ENCODE measurements at places on chromosomes 2 and 18.

DNA sequence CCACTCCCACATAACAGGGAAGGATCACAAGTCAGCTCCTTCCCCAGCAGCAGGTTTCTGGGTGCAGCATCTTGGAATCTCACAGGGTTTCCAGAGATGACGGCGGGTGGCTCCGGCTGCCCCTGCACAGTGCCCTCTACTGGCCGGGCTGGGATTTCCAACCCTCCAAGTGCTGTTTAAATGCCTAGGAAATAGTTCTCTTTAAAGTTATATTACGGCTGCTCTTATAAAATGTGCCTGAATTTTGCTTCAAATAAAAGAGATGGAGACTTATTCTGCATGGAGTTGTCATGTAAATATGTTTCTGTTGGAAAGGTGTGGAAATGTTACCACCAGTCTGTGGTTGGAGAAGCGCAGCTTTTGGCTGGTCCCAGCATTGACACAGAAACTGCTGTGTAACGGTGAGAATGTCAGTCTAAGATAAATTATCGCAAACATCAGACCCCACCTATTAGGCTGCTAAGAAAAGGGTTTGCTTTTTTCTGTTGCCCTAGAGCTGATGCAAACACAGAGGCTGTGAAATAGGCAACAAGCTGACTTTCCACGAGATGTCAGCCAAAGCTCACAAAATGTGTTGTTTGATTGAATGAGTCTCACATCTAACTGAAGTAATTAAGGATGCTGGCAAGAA lies 3.3 kb upstream of the HJURP start:
- peak; percentile 51 for DNase-seq

DNA sequence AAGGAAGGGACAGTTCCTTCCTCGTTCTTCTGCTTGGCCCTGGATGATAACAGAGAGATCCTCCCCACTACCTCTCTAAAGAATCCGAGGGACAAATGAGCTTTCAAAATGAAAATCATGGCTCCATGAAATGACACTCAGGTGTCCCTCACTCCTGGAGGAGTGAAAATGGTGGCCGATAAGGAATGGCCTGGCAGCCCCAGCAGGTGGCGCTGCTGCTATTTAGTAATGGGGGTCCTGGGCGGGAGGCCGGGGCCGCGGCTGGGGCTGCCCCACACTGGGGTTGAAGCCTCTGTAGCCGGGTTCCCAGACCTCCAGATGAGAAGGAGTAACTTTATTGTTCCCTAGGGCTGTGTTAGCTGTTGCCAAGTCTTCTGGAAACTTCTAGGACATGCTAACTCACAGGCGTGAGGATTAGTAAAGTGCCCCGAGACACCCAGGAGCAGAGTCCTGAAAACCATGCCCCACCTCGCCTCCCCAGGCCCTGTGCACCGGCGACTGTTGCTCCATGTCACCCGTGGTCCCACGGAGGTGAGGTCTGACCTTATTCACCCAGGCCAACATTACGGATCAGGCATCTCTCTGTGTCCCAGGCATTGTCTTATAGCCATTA lies 138.0 kb downstream of the CTIF start:
- DNase-seq = peak; percentile 66

DNA sequence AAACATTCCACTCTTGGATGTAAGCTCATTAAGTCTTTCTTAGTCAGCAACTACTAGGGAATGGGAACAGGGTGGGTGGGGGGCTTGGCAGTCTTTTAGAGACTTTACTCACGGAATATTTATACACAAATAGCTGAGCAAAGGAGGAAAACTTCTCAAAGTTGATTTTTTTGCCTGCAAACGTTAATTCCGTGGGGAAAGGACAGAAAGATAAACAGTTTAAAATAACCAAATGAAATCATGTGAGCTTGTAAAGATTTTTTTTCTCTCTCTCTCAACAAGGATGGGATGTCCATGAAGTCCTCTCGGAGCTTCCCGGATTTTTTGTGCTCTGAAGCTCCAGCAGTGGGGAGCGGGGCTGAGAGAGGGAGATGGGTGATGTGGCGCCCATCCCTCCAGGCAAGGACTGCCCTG lies 32.2 kb upstream of the MAT2A start:
- DNase-seq = no peak

GRCh38 chr2:102291319-102292075 lies 19.9 kb upstream of the IL1RL1 start:
- no peak for DNase-seq

GRCh38 chr2:26157580-26157979 lies 15.3 kb upstream of the GAREM2 start:
- DNase-seq = no peak

GRCh38 chr2:214471382-214471781 lies 60.5 kb downstream of the VWC2L start:
- DNase-seq = no peak

- DNase-seq = no peak
Observed at GRCh38 chr18:26685438-26686157, 137.2 kb upstream of the KCTD1 start.

DNA sequence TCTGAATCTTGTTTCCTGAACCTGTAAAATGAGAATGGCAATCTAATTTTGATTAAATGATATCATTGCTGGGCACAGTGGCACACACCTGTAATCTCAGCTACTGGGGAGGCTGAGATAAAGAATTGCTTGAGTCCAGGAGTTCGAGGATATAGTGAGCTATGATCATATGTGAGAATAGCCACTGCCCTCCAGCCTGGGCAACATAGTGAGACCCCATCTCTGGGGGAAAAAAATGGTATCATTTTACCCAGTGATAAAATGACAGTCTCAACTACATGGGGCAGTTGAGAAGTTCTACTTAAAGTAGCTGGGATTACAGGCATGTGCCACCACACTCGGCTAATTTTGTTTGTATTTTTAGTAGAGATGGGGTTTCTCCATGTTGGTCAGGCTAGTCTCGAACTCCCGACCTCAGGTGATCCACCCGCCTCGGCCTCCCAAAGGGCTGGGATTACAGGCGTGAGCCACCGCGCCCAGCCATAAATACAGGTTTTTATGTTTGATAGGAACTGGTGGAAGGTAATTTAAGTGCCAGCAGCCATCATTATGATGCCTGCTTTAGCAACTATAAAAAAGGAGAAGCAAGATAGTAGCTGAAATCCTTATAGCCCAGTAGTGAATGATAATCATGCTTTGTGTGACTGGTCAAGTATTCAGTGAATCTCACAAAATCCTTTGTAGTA lies 17.0 kb downstream of the BZW1 start:
- no peak for DNase-seq

DNA sequence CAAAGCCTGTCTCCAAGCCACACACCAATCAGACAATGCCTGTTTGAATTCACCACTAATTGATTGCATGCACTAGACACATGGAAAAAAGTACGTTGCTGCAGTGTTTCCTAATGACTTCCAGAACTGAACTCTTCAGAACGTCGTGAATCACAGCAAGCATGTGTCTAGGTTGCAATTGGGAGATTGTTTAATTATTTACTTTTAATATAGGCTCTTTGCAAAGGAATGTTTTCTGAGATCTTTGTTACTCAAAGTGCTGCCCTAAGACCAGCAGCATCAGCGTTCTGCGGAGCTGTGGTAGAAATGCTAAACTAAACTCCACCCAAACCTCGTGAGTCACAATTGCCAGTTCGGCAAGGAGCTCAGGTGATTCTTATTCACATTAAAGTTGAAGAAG lies 52.7 kb upstream of the CCDC68 start:
- no peak for DNase-seq

DNA sequence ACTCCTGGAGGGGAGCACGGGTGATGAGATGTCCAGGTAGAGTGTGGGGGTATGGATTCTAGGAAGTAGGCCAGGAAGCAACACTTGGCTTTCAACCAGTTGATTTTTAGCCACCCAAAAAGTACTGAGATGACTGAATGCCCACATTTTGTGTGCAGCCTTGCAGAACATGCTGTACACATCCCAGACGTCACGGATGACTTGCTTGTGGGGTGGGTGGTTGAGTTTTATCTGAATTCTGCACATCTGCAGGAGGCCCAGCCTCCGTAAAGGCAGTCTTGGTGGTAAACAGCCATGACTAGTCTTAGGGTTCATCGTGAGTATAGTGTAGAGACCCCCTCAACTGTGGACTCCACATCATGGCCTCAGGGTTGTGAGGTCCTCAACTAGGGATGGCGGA lies 53.3 kb upstream of the CCDC195 start:
- no peak for DNase-seq

GRCh38 chr2:188292348-188293239 lies 920 bp downstream of the GULP1 start:
- DNase-seq = no peak

- DNase-seq = no peak
Observed at GRCh38 chr2:138931284-138932256, 151.4 kb upstream of the NXPH2 start.

GRCh38 chr2:96325884-96326255 lies 753 bp downstream of the ITPRIPL1 start:
- DNase-seq = peak; percentile 43

GRCh38 chr2:385785-386184 lies 97.9 kb upstream of the ALKAL2 start:
- DNase-seq = no peak

- DNase-seq = no peak
Observed at GRCh38 chr2:88190808-88191721, 20.9 kb downstream of the THNSL2 start.

DNA sequence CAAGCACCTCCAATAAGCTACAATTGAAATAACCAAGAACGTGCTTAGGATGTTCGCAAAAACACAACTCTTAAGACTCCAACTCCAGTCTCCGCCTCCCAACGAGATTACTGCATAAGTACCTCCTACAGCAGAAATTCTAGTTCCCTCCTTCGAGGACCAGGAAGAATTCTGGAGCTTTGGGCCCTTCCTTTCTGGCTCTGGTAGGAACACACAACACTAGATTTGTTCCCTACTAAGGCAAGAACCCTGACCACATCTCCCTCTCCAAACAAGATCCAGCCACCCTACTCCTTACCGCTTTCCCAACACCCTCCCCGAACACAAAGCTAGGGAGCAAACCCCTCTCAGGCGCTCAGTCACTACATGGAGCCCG lies 721 bp downstream of the ADAM17 start:
- DNase-seq = no peak

DNA sequence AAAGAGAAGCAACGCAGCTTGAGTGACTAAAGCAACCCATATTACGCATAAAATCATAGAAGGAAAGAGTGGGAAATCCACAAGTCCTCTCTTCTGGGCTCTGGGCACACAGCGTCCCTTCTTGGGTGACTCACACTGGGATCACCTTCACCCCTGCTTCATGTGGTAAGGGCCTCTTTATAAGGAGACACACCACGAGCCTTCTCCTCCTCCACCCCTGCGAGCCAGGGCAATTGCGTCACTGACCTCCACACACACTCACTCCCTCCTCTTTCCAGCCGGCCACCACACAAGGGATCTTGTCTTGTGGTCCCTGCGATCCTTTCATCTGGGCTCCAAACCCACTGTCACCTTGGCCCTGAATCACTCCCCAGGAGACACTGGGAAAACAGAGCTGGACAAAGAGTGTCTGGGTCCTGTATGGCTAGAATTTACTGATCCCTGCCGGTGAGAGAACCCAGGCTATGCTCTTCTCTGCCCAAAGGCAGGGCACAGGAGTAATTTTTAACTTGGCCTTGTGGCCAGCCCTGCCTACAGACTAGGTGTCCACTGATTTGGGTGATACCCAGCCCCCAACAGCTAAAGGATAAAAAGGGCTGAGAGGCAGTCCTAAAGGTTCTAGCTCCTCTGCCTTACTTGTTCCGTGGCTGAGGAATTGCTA lies 35.3 kb downstream of the NHEJ1 start:
- no peak for DNase-seq

DNA sequence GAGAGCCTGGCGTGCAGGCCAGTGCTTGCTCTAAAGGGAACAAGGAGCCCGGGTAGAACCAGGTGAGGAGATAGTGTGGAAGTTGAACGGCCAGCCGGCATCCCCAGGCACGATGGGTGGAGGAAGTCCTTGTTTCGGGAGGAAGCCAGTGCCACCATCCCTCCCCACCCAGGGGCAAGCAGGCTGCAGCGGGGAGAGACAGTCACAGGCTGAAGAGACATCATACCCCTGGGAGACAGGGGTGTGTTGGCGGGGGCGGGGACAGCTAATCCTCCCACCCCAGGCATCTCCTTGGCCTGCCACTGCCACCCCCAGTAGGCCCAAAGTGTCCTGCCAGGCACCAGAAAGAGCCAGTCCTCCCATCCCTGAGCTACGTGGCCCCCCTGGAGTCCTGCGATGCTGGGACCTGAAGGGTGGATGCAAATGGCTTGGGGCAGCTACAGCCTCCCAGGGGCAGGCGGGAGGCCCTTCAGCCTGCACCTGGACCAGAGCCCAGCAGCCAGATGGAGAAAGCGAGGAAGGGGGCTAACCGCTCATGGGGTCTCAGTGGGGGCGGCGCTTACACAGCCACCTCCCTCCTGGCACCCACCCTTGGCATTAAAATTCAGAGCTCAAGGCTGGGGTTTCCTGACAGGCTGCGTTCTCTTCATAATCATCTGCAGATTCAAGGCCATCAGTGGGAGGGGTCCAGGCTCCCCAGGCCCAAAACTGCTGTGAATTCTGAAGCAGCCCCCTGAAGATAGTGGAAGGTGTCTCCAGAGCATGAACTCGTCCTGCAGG lies 14.8 kb upstream of the GPR55 start:
- DNase-seq = no peak

- DNase-seq = no peak
Observed at GRCh38 chr2:188811522-188811921, 162.7 kb upstream of the COL3A1 start.

DNA sequence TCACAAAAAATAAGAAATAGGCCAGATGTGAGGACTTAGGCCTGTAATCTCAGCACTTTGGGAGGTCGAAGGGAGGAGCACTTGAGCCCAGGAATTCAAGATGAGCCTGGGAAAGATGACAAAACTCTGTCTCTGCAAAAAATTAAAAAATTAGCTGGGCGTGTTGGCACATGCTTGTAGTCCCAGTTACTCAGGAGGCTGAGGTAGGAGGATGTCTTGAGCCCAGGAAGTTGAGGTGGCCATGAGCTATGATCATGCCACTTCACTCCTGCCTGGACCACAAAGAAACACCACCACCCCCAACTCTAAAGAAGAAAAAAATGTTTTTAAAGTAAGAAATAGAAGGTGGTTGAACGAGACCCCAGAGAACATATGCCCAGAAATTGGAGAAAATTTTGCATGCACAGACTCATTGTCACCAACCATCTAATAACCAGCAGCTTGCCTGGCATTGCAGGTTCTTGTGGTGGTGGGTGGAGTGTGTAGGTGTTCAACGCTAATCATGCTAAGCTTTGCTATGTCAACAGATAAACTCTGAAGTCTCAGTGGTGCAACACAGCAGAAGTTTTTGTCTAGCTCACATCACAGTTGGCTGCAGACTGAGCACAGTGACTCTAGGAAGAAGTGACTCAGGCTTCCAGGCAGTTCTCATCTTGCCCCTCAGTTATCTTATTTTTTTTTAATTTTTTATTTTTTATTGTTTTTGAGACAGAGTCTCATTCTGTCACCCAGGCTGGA lies 18.6 kb downstream of the ARL4C start:
- peak; percentile 75 for DNase-seq

DNA sequence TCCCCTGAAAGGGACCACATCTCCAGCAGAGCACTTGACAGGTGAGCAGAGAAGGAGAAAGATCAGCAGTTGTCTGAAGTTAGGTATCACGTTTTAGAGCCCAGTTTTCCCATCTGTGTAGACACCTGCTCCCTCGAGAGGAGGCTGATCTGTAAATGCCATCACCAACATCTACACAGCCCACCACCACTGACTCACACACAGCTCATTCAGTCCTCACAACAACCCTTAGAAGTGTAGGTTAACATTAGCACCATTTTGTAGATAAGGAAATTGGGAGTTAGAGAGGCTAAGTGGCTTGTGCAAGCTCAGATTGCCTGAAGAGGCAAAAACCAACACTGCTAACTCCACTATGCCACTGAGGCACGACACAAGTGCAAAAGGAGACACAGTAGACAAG lies 37.2 kb upstream of the STAT1 start:
- DNase-seq = no peak

- DNase-seq = no peak
Observed at GRCh38 chr18:77366067-77366719, 116.5 kb downstream of the GALR1 start.

- no peak for DNase-seq
Observed at GRCh38 chr18:37483221-37483971, 82.2 kb downstream of the CELF4 start.
